Aorta (tissue), 5 donors: ENCODE measurements at places on chromosomes 3 and 15. TPM values are rescaled to one million over a fixed set of nuclear protein-coding genes. Genes with fewer than 3 reads are reported as not detected.

DNA sequence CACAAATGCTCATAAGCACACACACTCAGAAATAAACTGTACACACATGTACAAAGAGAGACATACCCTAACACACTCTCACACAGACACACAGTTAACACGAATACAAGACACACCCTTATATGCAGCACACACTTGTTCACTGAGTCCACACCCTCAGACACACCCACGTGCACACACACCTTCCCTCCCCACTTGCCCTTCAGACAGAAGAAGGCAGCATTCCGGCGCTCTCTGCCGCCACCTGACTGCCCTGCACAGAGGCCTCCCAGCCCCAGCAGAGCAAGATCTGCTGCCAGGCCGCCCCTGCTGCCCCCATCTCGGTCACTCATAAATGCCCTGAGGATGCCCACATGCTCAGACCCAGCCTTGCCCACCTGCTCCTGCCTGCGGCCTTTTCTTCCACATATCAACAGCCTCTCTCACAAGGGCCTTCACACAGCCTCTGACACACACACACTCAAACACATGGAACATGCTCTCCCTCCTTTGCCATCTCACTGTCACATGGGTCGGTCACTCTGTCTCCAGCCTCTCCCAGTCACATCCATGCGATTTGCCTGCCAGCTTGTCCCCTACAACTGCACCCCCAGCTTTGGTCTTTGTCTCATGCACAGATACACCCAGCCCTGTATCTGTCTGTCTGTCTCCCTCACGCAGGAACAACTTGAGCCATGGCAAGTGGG, 71.1 kb downstream of the EPHB3 start:
- no peaks in the 10 kb centered on the region for H3K36me3 ChIP-seq
- no peak for DNase-seq
- H3K4me3 ChIP-seq, result no peak overlapping the region

GRCh38 chr3:173021547-173022185, 119.4 kb downstream of the SPATA16 start:
- no peak for DNase-seq
- H3K27me3 ChIP-seq, result no peaks in the 10 kb centered on the region
- no peaks in the 10 kb centered on the region for H3K36me3 ChIP-seq
- H3K27ac ChIP-seq, result no peak overlapping the region
- H3K4me3 ChIP-seq, result no peak overlapping the region

GRCh38 chr3:8443829-8444791, 57.5 kb upstream of the LMCD1 start:
- DNase-seq, result peak; percentile 92
- no peaks in the 10 kb centered on the region for H3K4me1 ChIP-seq
- H3K27ac ChIP-seq, result peak overlapping the region; percentile 99
- no peaks in the 10 kb centered on the region for H3K36me3 ChIP-seq
- no peak overlapping the region for H3K4me3 ChIP-seq

- H3K27me3 ChIP-seq, result no peaks in the 10 kb centered on the region
- H3K36me3 ChIP-seq, result no peaks in the 10 kb centered on the region
- no peak overlapping the region for H3K27ac ChIP-seq
Measured at GRCh38 chr15:78402061-78402610, 35.9 kb upstream of the IREB2 start.

DNA sequence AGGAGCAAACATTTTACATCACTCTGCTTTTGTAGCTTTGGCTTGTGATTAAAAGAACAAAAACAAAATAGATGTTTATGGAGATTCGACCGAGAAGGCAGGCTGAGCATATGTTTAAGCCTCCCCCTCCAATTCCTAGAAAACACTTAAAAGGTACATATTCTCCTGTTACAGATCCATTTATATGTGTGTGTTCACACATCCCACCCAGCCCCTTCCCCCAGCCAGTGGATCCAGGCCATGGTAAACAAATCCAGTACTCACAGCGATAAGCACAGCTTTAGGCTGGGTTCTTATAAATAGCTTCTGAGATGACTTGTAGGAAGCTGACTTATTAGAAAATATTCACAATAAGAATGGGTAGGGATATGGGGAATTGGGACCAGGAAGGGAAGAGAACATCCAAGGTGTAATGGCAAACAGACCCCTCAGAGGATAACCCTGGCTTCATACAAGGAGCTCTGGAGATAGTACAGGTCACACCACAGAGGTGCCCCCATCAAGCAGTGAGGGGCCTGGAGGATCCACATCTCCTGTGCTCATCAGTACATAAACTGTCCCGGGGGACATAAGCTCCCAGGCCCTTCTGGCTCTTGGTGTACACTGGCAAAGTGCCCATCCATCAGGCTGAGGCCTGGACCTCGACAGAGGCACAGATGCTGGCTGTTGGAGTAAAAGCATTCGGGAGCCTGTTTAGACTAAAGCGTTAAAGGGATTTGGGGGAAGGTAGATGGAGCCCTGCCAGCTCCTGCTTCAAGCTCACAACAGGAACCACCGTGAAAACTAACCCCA, 70.0 kb upstream of the UBE2E1 start:
- H3K27me3 ChIP-seq, result no peaks in the 10 kb centered on the region
- no peak overlapping the region for H3K4me3 ChIP-seq
- peaks cover 3% of the 10 kb centered on the region for H3K4me1 ChIP-seq
- H3K36me3 ChIP-seq, result no peaks in the 10 kb centered on the region
- no peak for DNase-seq

GRCh38 chr3:34277110-34277509, 478.7 kb downstream of the PDCD6IP start:
- no peak overlapping the region for H3K27ac ChIP-seq
- DNase-seq, result no peak
- H3K4me1 ChIP-seq, result peaks cover 2% of the 10 kb centered on the region
- no peaks in the 10 kb centered on the region for H3K27me3 ChIP-seq
- no peaks in the 10 kb centered on the region for H3K36me3 ChIP-seq

DNA sequence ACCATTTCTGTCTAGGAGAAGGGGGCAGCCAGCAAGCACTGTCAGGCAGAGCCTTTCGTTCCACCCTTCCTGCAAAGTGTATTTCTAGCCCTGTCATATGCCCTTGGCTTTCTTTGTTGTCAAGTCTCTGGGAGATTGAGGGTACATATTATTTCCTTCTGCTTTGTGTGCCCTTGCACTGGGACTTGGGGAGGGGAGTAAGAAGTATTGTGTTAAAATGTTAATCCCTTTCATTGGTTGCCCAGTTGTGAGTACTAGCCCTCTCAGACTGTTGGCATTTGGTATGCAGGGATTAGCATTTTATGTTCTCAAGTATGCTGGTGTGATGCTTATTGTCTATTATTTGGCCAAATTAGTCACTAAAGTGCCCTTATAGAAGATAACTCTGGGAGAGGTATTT, 63.9 kb downstream of the RBM6 start:
- no peak overlapping the region for H3K27ac ChIP-seq
- DNase-seq, result no peak
- H3K4me1 ChIP-seq, result no peaks in the 10 kb centered on the region
- no peak overlapping the region for H3K4me3 ChIP-seq

GRCh38 chr3:135784557-135784956, 181.0 kb upstream of the PPP2R3A start:
- no peaks in the 10 kb centered on the region for H3K36me3 ChIP-seq
- H3K27me3 ChIP-seq, result no peaks in the 10 kb centered on the region
- DNase-seq, result no peak
- no peaks in the 10 kb centered on the region for H3K4me1 ChIP-seq
- H3K4me3 ChIP-seq, result no peak overlapping the region

- no peaks in the 10 kb centered on the region for H3K36me3 ChIP-seq
- no peak overlapping the region for H3K27ac ChIP-seq
Measured at GRCh38 chr3:74640211-74640610, 25.8 kb upstream of the CNTN3 start.

DNA sequence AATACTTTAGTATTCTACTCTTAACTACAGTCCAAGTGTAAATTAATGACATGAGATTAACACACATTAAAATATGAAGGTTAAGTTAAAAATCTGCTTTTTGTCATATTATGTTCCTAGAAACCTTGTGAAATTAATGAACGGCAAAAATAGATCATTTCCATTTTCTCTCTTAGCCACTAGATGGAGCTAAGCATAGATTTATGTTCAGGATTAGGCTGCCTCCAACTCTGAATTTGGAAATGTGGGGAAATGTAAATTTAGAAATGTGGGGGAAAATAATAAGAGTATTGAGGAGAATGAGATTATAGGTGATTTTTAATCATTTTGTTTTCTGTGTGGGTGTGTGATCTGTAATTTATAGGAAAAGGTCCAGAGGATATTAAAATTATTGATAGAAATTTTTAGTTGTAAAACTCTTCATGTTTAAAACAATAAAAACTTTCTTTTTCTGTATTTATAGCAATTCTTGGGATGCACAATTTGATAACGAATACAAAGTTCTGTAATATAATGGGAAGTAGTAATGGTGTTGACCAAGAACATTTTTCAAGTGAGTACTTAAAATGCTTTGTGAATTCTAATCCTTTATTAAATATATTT, 59.2 kb downstream of the TMOD3 start:
- no peaks in the 10 kb centered on the region for H3K27me3 ChIP-seq
- H3K27ac ChIP-seq, result no peak overlapping the region
- DNase-seq, result no peak
- H3K4me3 ChIP-seq, result no peak overlapping the region

- no peak overlapping the region for H3K4me3 ChIP-seq
- no peak overlapping the region for H3K27ac ChIP-seq
- peaks cover 2% of the 10 kb centered on the region for H3K27me3 ChIP-seq
- H3K36me3 ChIP-seq, result no peaks in the 10 kb centered on the region
- no peak for DNase-seq
- H3K4me1 ChIP-seq, result no peaks in the 10 kb centered on the region
Measured at GRCh38 chr15:91376038-91376437, 276.0 kb downstream of the SV2B start.

DNA sequence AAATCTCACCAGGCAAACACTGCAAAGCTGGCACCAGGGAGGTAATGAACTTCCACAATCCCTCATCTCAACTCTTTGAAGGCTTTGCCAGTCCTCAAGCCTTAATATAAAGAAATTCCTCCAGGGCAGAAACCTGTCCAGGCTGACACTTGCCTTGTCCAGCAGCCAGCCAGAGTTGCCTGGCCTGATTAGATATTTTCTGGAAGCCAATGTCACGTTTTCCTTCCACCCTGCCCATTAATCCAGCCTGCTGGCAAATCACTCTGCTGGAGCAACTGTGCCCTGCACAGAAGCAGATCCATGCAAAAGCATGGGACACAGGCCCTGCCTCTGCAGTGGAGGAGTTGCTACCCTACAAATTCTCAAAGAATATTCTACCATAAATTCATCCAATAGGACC, 56.5 kb downstream of the HEG1 start:
- peaks cover 5% of the 10 kb centered on the region for H3K36me3 ChIP-seq
- no peak overlapping the region for H3K4me3 ChIP-seq
- no peaks in the 10 kb centered on the region for H3K4me1 ChIP-seq
- DNase-seq, result no peak
- H3K27ac ChIP-seq, result no peak overlapping the region

- H3K4me1 ChIP-seq, result no peaks in the 10 kb centered on the region
- H3K4me3 ChIP-seq, result no peak overlapping the region
- H3K36me3 ChIP-seq, result no peaks in the 10 kb centered on the region
- H3K27ac ChIP-seq, result no peak overlapping the region
Measured at GRCh38 chr3:48215876-48216275, 7.4 kb upstream of the CAMP start.

- H3K27me3 ChIP-seq, result no peaks in the 10 kb centered on the region
- no peaks in the 10 kb centered on the region for H3K36me3 ChIP-seq
- no peak for DNase-seq
- H3K27ac ChIP-seq, result no peak overlapping the region
- H3K4me3 ChIP-seq, result no peak overlapping the region
Measured at GRCh38 chr15:57626713-57627440, 35.2 kb downstream of the MYZAP start.

DNA sequence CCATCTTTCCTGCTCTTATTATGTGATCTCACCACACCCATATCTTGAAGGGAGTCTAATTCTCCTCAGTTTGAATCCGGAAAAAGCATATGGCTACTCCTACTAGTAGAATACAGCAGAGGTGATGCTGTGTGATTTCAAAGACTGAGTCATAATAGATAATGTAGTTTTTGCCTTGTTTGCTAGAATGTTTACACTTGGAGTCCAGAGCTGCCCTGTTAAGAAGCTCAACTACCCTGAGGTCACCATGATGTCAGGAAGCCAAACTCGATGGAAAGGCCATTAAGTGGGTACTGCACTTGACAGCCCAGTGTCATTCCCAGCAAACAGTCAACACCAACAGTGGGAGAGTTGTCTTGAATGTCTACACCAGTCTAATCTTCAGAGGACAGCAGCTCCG, 56.9 kb downstream of the CD200R1L start:
- no peak for DNase-seq
- no peak overlapping the region for H3K27ac ChIP-seq
- H3K4me3 ChIP-seq, result no peak overlapping the region
- H3K36me3 ChIP-seq, result no peaks in the 10 kb centered on the region
- H3K27me3 ChIP-seq, result no peaks in the 10 kb centered on the region

GRCh38 chr15:38455092-38455491, 1.2 kb downstream of the FAM98B start:
- no peaks in the 10 kb centered on the region for H3K4me1 ChIP-seq
- peak overlapping the region; percentile 91 for H3K4me3 ChIP-seq
- H3K36me3 ChIP-seq, result no peaks in the 10 kb centered on the region
- no peak overlapping the region for H3K27ac ChIP-seq

- H3K27me3 ChIP-seq, result no peaks in the 10 kb centered on the region
- no peak for DNase-seq
- H3K36me3 ChIP-seq, result no peaks in the 10 kb centered on the region
- no peak overlapping the region for H3K27ac ChIP-seq
- H3K4me3 ChIP-seq, result no peak overlapping the region
- no peaks in the 10 kb centered on the region for H3K4me1 ChIP-seq
Measured at GRCh38 chr15:91291673-91292072, 191.6 kb downstream of the SV2B start.

DNA sequence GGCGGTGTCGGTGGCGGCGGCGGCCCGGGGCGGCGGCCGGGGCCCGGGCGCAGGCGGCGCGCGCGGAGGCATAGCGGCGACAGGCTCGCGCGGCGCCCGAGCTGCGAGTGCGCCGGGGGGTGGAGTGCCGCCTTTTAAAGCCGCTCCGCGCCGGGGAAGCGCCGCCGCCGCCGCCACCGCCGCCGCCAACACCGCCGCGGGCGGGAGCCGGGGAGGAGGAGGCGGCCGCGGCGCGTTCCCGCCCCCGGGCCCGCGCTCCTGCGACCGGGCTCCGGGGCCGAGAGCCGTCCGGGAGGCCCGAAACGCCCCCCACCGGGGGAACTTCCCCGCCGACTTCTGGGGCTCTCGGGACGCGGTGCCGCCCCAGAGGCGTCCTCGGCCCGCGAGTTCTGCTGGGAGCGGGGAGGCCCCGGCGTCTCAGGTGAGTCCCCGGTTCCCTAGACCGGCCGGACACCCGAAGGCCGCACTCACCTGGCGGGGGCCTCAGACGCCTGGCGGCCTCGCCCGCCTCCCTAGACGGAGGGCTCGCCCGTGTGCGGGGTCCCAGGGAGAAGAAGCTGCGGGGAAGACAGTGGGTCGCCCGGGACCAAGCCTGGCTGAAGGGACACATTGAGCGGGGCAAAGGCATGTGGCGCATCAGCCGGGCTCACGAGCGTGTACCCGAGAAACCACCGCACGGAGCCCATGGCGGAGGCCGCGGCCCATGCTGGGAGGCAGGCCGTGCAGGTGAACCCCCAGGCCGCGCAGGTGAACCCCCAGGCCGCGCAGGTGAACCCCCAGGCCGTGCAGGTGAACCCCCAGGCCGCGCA, at the start of gene PCSK6:
Gene PCSK6 (minus strand): TSS at position 109 of the 809 bp plus-strand sequence. CDS start 37 bp downstream, at position 72.
- no peak for DNase-seq
- H3K27ac ChIP-seq, result no peak within 1 kb of the TSS
- H3K36me3 ChIP-seq, result no peaks in the 10 kb centered on the region
- H3K27me3 ChIP-seq, result no peaks in the 10 kb centered on the region
- peak within 1 kb of the TSS; percentile 67 for H3K4me3 ChIP-seq

The APPL1 gene
- total RNA-seq, result 40.6 TPM

The DPPA2 gene
- not detected for total RNA-seq

The NCEH1 gene
- 10.2 TPM for total RNA-seq

The GCNT3 gene
- not detected for total RNA-seq

The SPINK8 gene
- not detected for total RNA-seq

The LRRC49 gene
- 11.0 TPM for total RNA-seq

The SIAH2 gene
- total RNA-seq, result 22.4 TPM

The SLC12A1 gene
- total RNA-seq, result 0.42 TPM

The PLAAT1 gene
- 0.45 TPM for total RNA-seq

The LRTM1 gene
- total RNA-seq, result not detected
